ENCODE measurements at places on chromosomes 2 and 18.

GRCh38 chr2:83238111-83238510, 1221.0 kb downstream of the SUCLG1 start:
- no peaks in the 10 kb centered on the region for H3K27me3 ChIP-seq
- no peak overlapping the region for H3K27ac ChIP-seq
- no peak overlapping the region for H3K4me3 ChIP-seq
- no peak for DNase-seq

- H3K4me3 ChIP-seq, result no peak overlapping the region
- DNase-seq, result no peak
- peaks cover 3% of the 10 kb centered on the region for H3K4me1 ChIP-seq
- no peaks in the 10 kb centered on the region for H3K36me3 ChIP-seq
Observed at GRCh38 chr2:217469203-217469810, 533.5 kb downstream of the TNS1 start.

DNA sequence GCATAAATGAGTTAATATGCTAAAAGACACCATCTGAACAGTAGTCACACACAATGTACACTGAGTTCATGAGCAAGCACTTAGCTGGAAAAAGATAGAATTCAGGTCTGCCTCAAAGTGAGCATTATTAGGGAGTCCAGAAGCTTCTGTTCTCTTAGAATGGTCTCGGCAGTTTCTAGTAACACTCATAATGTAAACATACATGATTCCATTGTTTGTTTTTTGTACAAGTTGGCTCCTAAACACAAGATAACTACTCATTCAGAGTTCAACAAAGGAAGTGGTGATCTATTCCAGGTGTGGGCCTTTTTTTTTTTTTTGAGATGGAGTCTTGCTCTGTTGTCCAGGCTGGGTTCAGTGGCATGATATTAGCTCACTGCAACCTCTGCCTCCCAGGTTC, 66.2 kb downstream of the ESCO1 start:
- peaks cover 76% of the 10 kb centered on the region for H3K36me3 ChIP-seq
- no peak overlapping the region for H3K4me3 ChIP-seq
- H3K4me1 ChIP-seq, result no peaks in the 10 kb centered on the region
- H3K27me3 ChIP-seq, result no peaks in the 10 kb centered on the region
- DNase-seq, result no peak
- no peak overlapping the region for H3K27ac ChIP-seq

DNA sequence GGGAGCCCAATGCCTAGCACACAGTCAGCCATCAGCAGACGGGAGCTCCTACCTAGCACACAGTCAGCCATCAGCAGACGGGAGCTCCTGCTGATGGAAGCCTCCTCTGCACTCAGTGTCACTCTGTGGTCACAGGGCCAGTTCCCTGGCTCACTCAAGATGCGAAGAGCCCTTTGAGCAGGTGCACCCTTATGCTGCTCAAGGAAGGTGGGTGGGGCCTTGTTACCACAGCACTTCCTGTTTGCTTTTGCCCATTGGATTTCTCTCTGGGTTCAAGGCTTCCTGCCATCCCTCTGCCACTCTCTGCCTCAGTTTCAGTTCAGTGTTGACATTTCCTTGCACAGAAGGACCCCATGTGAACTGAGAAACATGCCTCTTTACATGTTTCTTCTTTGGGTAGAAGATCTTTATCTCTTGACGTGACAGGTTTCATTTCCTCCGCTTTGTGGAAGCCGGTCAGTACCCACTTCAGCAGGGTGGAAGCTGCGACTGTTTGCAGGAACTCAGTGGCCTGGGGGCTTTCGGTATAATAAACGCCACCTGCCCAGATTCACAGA, 11.6 kb downstream of the TRIB2 start:
- H3K4me3 ChIP-seq, result no peak overlapping the region
- DNase-seq, result no peak
- H3K36me3 ChIP-seq, result peaks cover 100% of the 10 kb centered on the region
- H3K27me3 ChIP-seq, result no peaks in the 10 kb centered on the region
- no peak overlapping the region for H3K27ac ChIP-seq
- peaks cover 17% of the 10 kb centered on the region for H3K4me1 ChIP-seq

DNA sequence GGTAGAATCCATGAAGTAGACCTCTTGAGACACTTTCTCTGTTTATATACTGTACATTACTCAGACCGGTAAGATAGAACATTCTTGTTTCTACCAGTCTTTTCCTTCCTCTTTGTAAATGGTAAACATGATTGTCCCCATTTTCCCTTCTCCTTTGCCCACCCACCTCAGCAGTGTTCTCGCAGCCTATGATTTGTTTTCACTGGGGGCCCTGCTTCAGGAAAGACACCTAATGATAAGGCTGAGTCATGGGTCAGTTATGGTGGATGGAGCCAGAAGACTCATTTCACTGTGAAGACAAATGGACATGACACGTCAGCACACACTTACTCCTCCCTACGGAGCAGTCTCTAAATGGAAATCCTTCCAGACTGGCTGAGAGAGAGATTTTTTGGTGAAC, 23.7 kb downstream of the CENPO start:
- peaks cover 14% of the 10 kb centered on the region for H3K4me1 ChIP-seq
- H3K36me3 ChIP-seq, result peaks cover 56% of the 10 kb centered on the region
- peak; percentile 91 for DNase-seq

DNA sequence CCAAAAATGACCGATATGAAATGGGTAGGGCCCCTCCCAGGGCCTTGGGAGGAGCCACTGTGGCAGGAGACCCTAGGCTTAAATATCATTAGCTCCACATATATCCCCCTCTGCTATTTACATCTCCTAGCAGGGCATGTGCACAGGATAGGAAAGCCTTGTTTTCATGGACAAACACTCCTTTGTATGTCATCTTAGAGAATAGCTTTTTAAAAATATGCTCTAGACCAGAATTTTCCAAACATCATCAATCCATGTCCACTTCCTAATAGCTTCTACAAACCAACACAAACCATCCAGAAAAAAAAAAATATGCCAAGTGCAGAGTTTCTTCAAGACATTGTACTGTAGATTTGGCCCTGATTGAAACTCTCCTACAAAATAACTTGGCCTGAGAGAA, 10.8 kb downstream of the DAPL1 start:
- H3K4me3 ChIP-seq, result no peak overlapping the region
- no peaks in the 10 kb centered on the region for H3K36me3 ChIP-seq
- H3K27ac ChIP-seq, result no peak overlapping the region
- DNase-seq, result no peak

- H3K4me3 ChIP-seq, result no peak overlapping the region
- H3K36me3 ChIP-seq, result no peaks in the 10 kb centered on the region
- H3K4me1 ChIP-seq, result no peaks in the 10 kb centered on the region
- H3K27ac ChIP-seq, result no peak overlapping the region
- H3K27me3 ChIP-seq, result peaks cover 24% of the 10 kb centered on the region
Observed at GRCh38 chr2:28528206-28528605, 32.3 kb downstream of the PLB1 start.
